ENCODE measurements at places on chromosomes 2 and 18. TPM values are rescaled to one million over a fixed set of nuclear protein-coding genes. Genes with fewer than 3 reads are reported as not detected.

GRCh38 chr18:31171144-31171839, 8.6 kb upstream of the DSC1 start:
- DNase-seq: no peak
- no peaks in the 10 kb centered on the region for H3K4me1 ChIP-seq
- no peak overlapping the region for H3K4me3 ChIP-seq
- no peaks in the 10 kb centered on the region for H3K36me3 ChIP-seq
- H3K27me3 ChIP-seq: no peaks in the 10 kb centered on the region

GRCh38 chr18:36693931-36694620, 134.7 kb downstream of the TPGS2 start:
- H3K4me3 ChIP-seq: no peak overlapping the region
- H3K36me3 ChIP-seq: no peaks in the 10 kb centered on the region
- H3K27ac ChIP-seq: no peak overlapping the region
- H3K4me1 ChIP-seq: no peaks in the 10 kb centered on the region
- DNase-seq: no peak
- H3K27me3 ChIP-seq: peaks cover 20% of the 10 kb centered on the region

- no peak overlapping the region for H3K27ac ChIP-seq
- peaks cover 1% of the 10 kb centered on the region for H3K36me3 ChIP-seq
- peaks cover 42% of the 10 kb centered on the region for H3K4me1 ChIP-seq
- DNase-seq: no peak
- H3K4me3 ChIP-seq: no peak overlapping the region
Measured at GRCh38 chr2:172081221-172082022, 3.9 kb upstream of the DLX1 start.

- H3K4me1 ChIP-seq: peaks cover 4% of the 10 kb centered on the region
- no peaks in the 10 kb centered on the region for H3K27me3 ChIP-seq
- no peak overlapping the region for H3K4me3 ChIP-seq
- peaks cover 23% of the 10 kb centered on the region for H3K36me3 ChIP-seq
Measured at GRCh38 chr2:10579441-10579840, 110.3 kb downstream of the NOL10 start.

GRCh38 chr2:215811003-215811402, 202.3 kb downstream of the MREG start:
- H3K4me3 ChIP-seq: no peak overlapping the region
- H3K27ac ChIP-seq: no peak overlapping the region
- DNase-seq: no peak
- no peaks in the 10 kb centered on the region for H3K27me3 ChIP-seq

DNA sequence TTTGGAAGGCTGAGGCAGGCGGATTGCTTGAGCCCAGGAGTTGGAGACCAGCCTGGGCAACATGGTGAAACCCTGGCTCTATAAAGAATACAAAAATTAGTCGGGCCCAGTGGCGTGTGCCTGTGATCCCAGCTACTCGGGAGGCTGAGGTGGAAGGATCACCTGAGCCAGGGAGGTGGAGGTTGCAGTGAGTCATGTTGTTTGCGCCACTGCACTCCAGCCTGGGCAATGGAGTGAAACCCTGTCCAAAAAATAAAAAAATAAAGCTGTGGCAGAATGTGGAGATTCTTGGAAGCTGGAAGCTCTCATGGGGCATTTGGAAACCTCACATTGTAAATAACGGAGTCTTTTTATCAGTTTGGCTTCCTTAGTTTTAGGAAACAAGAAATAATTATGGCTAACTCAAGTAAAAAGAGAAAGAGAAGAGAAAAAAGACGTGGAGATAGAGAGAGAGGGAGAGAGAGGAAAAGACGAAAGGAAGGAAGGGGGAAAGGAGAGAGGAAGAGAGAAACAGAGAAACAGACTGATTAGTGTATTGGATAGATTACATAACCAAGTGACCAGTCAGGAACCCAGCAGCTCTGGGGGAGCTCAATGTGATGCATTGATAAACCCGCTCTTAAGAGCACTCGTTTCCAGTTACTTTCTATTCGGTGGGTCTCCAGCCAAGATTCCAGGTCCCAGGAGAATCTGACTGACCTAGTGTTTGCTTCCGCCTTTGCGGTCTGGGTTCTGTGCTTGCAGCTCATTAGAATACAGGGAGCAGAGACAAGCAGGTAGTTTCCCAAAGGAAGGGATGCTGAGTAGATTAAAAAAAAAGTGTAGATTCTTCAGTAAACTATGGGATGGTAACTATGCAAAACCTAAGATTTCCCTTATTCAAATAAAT, 1.1 kb upstream of the SPAST start:
- DNase-seq: peak; percentile 7
- H3K4me1 ChIP-seq: peaks cover 32% of the 10 kb centered on the region
- peak overlapping the region; percentile 94 for H3K4me3 ChIP-seq
- H3K27me3 ChIP-seq: no peaks in the 10 kb centered on the region

GRCh38 chr2:240023792-240024191, 1.4 kb downstream of the NDUFA10 start:
- no peak for DNase-seq
- H3K4me1 ChIP-seq: peaks cover 27% of the 10 kb centered on the region
- H3K27me3 ChIP-seq: peaks cover 5% of the 10 kb centered on the region
- H3K4me3 ChIP-seq: peak overlapping the region; percentile 94

GRCh38 chr18:4101009-4101408, 354.1 kb downstream of the DLGAP1 start:
- no peak overlapping the region for H3K4me3 ChIP-seq
- H3K27me3 ChIP-seq: no peaks in the 10 kb centered on the region
- H3K27ac ChIP-seq: no peak overlapping the region
- no peaks in the 10 kb centered on the region for H3K4me1 ChIP-seq
- no peaks in the 10 kb centered on the region for H3K36me3 ChIP-seq

DNA sequence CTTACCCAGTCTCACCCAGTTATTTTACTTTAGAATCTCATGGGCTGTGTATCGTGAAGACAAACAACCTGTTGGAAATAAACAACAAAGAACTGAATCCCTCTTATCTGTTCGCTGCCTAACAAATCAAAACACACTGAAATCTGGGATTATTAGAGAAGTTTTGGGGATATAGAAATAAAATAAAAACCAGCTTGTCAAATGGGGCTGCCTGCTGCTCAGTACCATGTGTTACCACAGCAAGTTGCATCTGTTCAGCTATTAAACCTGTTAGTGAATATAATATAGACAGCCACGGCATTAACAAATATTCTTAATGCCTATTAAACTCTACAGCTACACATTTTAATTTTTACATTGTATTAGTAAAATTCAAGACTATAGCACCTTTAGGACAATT, 810.8 kb downstream of the NRXN1 start:
- no peak for DNase-seq
- no peak overlapping the region for H3K27ac ChIP-seq
- H3K4me1 ChIP-seq: no peaks in the 10 kb centered on the region
- no peak overlapping the region for H3K4me3 ChIP-seq
- H3K36me3 ChIP-seq: no peaks in the 10 kb centered on the region

GRCh38 chr2:68556381-68556780, 87.0 kb upstream of the PROKR1 start:
- no peaks in the 10 kb centered on the region for H3K27me3 ChIP-seq
- peaks cover 8% of the 10 kb centered on the region for H3K4me1 ChIP-seq
- no peaks in the 10 kb centered on the region for H3K36me3 ChIP-seq
- no peak for DNase-seq

GRCh38 chr18:543447-544078, 36.6 kb upstream of the CETN1 start:
- H3K4me1 ChIP-seq: no peaks in the 10 kb centered on the region
- peaks cover 7% of the 10 kb centered on the region for H3K27me3 ChIP-seq
- no peaks in the 10 kb centered on the region for H3K36me3 ChIP-seq
- DNase-seq: no peak
- no peak overlapping the region for H3K27ac ChIP-seq
- no peak overlapping the region for H3K4me3 ChIP-seq

DNA sequence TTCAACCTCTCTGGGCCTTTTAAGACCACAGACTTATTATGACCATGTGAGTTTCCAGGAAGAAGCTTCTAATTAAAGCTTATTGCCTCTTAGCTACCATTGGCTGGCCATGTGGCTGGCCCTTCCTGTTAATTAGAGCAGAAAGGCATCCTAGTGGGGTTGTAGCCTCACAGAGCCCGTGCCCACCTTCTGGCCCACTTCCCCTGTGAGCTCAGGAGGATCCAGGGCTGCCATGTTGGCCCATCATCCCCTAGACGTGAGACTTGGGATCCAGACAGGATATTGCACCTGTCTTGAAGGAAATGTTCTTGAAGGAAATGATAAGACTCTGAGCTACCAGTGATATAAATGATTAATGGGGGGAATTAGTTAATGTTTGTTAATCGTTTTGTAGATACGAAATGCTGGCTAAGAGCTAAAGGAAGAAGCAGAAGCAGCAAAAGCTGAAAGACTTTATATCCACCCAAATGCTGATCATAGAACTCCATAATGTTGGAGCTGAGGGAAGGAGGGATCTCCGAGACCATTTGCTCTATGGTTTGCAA, 255.4 kb downstream of the CLIP4 start:
- no peak overlapping the region for H3K27ac ChIP-seq
- no peaks in the 10 kb centered on the region for H3K36me3 ChIP-seq
- H3K27me3 ChIP-seq: peaks cover 29% of the 10 kb centered on the region
- no peak overlapping the region for H3K4me3 ChIP-seq
- H3K4me1 ChIP-seq: no peaks in the 10 kb centered on the region
- no peak for DNase-seq

- H3K36me3 ChIP-seq: peaks cover 16% of the 10 kb centered on the region
- peaks cover 12% of the 10 kb centered on the region for H3K4me1 ChIP-seq
- peak overlapping the region; percentile 77 for H3K27ac ChIP-seq
- H3K27me3 ChIP-seq: no peaks in the 10 kb centered on the region
- no peak for DNase-seq
Measured at GRCh38 chr2:233130481-233131020, 70.4 kb downstream of the INPP5D start.

DNA sequence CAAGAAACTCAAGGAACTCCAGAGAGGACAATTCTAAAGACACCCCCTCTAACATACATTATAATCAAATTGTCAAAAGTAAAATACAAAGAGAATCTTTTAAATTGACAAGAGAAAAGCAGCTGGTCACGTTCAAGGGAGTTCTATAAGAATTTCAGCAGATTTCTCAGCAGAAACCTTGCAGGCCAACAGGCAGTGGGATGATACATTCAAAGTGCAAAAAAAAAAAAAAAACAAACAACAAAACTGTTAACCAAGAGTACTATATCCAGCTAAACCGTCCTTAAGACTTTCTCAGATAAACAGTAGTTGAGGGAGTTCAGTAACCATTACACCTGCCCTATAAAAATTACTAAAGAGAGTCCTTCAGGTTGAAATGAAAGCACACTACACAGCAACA, 33.9 kb downstream of the CCDC138 start:
- no peak for DNase-seq
- no peaks in the 10 kb centered on the region for H3K27me3 ChIP-seq

GRCh38 chr2:214519258-214519818, 108.5 kb downstream of the VWC2L start:
- H3K36me3 ChIP-seq: no peaks in the 10 kb centered on the region

DNA sequence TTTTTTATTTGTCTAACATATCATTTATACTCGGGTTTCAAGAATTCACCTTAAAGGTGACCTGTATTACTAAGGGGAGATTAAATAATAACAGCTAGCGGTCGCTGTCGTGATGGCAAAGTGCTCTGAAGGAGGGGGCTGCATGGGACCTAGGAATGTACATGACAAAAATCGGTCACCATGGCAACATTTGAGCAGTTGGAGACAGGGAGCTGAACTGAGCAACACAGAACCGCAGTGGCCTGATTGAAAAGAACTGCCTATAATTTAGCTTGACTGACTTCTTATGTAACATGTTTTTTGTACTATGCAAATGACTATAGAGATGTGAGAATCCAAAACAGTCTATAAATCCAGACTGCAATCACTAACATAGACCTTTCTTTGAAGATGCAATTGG, 34.3 kb upstream of the EPHA4 start:
- no peak for DNase-seq
- no peaks in the 10 kb centered on the region for H3K36me3 ChIP-seq
- peaks cover 6% of the 10 kb centered on the region for H3K4me1 ChIP-seq
- H3K27ac ChIP-seq: no peak overlapping the region
- peaks cover 32% of the 10 kb centered on the region for H3K27me3 ChIP-seq

DNA sequence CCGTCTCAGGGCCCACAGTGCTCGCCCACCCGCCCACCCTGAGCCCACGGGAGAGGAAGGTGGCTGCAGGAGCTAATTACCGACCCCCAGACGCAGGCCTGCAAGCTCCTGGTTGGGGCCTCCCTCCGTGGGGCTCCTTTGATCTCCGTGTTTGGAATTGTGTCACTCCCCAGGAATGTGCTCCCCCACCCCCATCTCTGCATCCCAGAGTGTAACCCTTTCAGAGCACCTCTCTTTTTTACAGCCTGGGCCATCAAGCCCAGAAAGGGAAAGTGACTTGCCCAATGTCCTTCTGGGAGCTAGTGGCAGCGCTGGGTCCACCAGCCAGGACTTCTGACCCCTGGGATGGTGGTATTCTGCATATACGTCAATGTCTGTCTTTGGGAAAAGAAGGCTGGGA, 335.1 kb downstream of the CYRIA start:
- no peak overlapping the region for H3K27ac ChIP-seq
- H3K36me3 ChIP-seq: no peaks in the 10 kb centered on the region
- no peak for DNase-seq
- H3K27me3 ChIP-seq: no peaks in the 10 kb centered on the region
- no peak overlapping the region for H3K4me3 ChIP-seq
- no peaks in the 10 kb centered on the region for H3K4me1 ChIP-seq

DNA sequence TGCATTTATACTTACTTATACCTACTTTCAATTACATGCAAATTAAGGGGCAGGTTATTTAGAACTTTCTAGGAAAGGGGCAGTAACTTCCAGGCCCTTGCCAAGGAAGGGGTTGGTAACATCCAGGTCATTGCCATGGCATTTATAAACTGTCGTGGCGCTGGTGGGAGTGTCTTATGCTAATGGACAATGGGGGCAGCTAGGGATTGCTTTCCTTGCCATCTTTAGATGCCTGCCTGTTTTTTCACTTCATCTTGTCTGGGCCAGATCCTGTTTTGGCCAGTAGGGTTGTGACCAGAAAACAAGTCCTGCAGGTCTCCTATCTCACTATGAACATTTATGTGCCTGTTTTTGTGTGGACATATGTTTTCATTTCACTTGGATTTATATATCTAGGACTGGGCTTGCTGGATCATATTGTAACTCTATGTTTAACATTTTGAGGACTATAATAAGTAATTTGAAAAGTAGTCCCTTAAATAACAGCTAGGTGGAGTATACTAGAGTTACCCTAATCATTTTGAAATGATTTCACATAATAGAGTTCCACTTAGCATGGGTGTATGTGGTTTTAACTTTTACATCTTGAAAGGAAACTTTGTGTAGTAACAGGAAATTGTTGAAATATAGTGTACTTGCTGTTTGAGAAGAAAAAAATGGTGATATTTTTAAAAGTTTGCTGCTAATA, 56.1 kb downstream of the LCLAT1 start:
- no peak for DNase-seq
- peaks cover 32% of the 10 kb centered on the region for H3K36me3 ChIP-seq
- peak overlapping the region; percentile 66 for H3K4me3 ChIP-seq
- H3K27ac ChIP-seq: peak overlapping the region; percentile 88
- no peaks in the 10 kb centered on the region for H3K27me3 ChIP-seq
- H3K4me1 ChIP-seq: peaks cover 36% of the 10 kb centered on the region

- H3K27ac ChIP-seq: no peak overlapping the region
- H3K4me1 ChIP-seq: no peaks in the 10 kb centered on the region
- H3K4me3 ChIP-seq: no peak overlapping the region
- no peaks in the 10 kb centered on the region for H3K27me3 ChIP-seq
Measured at GRCh38 chr18:22275706-22276333, 106.4 kb downstream of the GATA6 start.

- peaks cover 3% of the 10 kb centered on the region for H3K36me3 ChIP-seq
- H3K4me3 ChIP-seq: no peak overlapping the region
- H3K4me1 ChIP-seq: no peaks in the 10 kb centered on the region
- no peak for DNase-seq
- no peaks in the 10 kb centered on the region for H3K27me3 ChIP-seq
Measured at GRCh38 chr2:23698721-23699579, 228.0 kb downstream of the ATAD2B start.

FAM124B gene
- total RNA-seq: 0.31 TPM

AMMECR1L gene
- total RNA-seq: 24.8 TPM

DYSF gene
- total RNA-seq: 1.6 TPM

TTC39C gene
- total RNA-seq: 38.8 TPM

SP9 gene
- total RNA-seq: not detected

ZSWIM2 gene
- total RNA-seq: not detected

Measured in activated T-cell treated with anti-CD3 and anti-CD28 coated beads, Interleukin-2, amount 50 U/mL, for 72 hours (primary cell).